ENCODE measurements at places on chromosomes 1 and 21.

GRCh38 chr1:156901966-156902915, 8.7 kb downstream of the PEAR1 start:
- no peak for DNase-seq

DNA sequence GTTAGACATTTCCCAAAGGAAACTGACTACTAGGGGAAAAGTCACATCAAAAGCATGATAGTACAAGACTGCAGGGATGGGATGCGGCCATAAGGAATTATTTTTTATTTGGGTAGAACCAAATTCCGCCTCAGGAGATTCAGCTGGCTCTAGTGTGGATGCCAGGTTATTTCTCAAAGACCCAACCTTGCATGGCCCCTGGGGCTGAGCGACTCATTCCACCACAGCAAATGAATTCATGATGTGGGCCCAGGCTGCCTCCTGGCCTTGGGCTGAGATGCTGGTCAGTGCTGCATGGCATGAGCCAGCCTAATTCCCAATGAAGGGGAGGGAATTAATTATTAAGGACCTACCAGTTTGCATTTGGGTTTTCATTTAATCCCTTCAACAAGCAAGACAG, 11.8 kb downstream of the TMEM35B start:
- no peak for DNase-seq

DNA sequence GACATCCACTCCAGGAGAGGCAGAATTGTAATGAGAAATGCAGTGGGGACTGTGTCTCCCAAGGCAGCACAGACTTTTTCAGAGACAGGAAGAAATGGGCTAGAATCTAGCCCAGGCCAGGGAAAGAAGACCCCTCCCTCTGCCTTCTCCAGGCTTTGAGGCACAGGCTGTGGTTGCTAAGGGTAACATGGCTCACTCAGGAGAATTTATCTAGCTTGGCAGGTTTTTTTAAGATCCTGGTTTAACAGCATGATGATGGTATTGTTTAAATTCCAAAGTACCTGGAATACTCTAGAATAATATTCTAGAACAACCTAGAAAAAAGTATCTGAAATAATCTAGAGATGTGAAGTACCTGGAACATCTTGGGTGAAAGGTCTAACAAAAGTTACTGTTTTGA, 125.6 kb downstream of the URB2 start:
- DNase-seq, result no peak

DNA sequence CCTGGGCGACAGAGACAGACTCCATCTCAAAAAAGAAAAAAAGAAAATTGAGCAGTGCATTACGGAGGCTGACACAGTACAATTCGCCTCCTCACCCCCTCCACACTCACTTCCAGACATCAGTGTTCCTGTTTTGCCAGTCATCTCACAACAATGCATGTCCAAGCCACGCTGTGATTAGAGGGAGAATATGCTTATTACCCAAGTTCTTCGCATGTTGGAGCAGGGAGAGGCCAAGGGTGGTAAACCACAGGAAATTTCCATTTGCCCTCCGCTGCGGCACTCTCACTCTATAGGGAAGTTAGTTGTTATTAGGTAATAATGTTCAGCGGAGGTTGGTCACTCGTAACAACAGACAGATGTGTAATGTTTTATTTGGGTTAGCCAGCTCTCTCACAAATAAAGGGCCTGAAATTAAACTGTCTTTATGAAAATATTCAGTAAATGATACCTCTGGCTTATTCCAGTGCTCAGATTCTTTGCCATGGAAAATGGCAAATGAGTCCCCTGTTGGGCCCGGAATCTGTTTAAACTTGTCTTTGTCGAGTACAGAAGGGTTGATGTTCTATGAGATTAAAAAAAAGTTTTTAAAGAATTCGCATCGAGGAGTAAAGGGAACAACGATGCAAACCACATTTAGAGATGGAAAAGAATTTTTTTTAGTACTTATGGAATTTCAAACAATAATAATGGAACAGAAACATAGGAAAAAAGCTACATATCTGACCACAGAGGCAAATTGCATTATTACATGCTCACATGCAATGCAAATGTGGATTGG, 33.1 kb downstream of the KCNJ15 start:
- DNase-seq, result no peak

DNA sequence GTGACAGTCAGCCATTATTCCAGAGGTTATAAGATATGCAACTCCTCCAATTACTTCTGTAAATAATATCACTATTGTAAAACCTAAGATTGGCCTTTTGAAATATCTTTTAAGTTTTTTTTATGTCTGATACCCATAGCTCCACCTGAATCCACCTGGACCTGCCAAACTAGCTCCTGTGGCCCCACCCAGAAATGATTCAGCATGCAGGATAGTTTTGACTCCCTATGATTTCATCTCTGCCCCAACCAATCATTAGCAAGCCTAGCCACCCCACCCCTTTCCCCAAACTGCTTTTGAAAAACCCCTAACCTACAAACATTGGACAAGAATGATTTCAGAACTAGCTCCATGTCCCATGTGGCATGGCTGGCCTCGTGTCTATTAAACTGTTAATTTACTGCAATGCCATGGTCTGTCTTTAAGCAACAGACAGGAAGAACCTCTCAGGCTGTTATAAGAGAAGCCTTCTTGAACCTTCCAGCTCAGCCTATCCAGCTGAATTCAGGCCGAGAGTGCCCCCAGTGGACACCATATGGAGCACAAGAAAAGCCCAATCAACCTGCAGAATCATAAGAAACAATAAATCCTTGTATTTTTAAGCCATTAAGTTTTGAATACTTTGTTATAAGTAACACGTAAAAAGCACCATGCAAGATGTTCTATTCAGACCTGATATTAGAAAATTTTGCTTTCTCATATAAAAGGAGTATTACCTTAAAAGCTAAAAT, 263.0 kb upstream of the ZRANB2 start:
- no peak for DNase-seq
